ENCODE measurements at places on chromosomes 1 and 21. TPM values are rescaled to one million over a fixed set of nuclear protein-coding genes. Genes with fewer than 3 reads are reported as not detected.

Gene LORICRIN
- total RNA-seq = not detected

Gene FAM163A
- 1.3 TPM for total RNA-seq

GRCh38 chr21:39546522-39546921 is 66.2 kb upstream of the B3GALT5 start:
- DNase-seq = no peak
- no peak overlapping the region for H3K27ac ChIP-seq
- no peaks in the 10 kb centered on the region for H3K36me3 ChIP-seq
- H3K4me3 ChIP-seq = no peak overlapping the region
- no peaks in the 10 kb centered on the region for H3K27me3 ChIP-seq

- no peak overlapping the region for H3K27ac ChIP-seq
- H3K36me3 ChIP-seq = no peaks in the 10 kb centered on the region
- DNase-seq = no peak
- H3K27me3 ChIP-seq = no peaks in the 10 kb centered on the region
Measured at GRCh38 chr1:65626003-65626402, 166.7 kb upstream of the PDE4B start.

- peaks cover 13% of the 10 kb centered on the region for H3K36me3 ChIP-seq
- H3K4me1 ChIP-seq = no peaks in the 10 kb centered on the region
- H3K27ac ChIP-seq = no peak overlapping the region
- no peak for DNase-seq
- H3K27me3 ChIP-seq = no peaks in the 10 kb centered on the region
Measured at GRCh38 chr21:45259206-45259840, 28.4 kb downstream of the POFUT2 start.

- H3K27me3 ChIP-seq = no peaks in the 10 kb centered on the region
- no peaks in the 10 kb centered on the region for H3K36me3 ChIP-seq
- H3K4me3 ChIP-seq = no peak overlapping the region
Measured at GRCh38 chr1:248585266-248585665, 10.7 kb upstream of the OR2T34 start.

- no peaks in the 10 kb centered on the region for H3K4me1 ChIP-seq
- DNase-seq = no peak
- H3K27me3 ChIP-seq = no peaks in the 10 kb centered on the region
- H3K36me3 ChIP-seq = no peaks in the 10 kb centered on the region
- no peak overlapping the region for H3K27ac ChIP-seq
- H3K4me3 ChIP-seq = no peak overlapping the region
Measured at GRCh38 chr1:195394567-195394966, 1213.7 kb downstream of the KCNT2 start.

Measured in thyroid gland (tissue), 4 donors.